HT1080 (cell line): ENCODE measurements at places on chromosomes 7 and 10. TPM values are rescaled to one million over a fixed set of nuclear protein-coding genes. Genes with fewer than 3 reads are reported as not detected.
A peak's percentile ranks its signal among the peaks of the same experiment; 100 is the strongest.

MSMB gene
- total RNA-seq: not detected in 2 replicates

LBX1 gene
- not detected in 2 replicates for total RNA-seq

POMZP3 gene
- total RNA-seq: 7.7 and 14.2 TPM in 2 replicates

UMAD1 gene
- 6.5 and 12.2 TPM in 2 replicates for total RNA-seq

- no peak for DNase-seq
Measured at GRCh38 chr10:130363051-130363450, 226.9 kb downstream of the GLRX3 start.

DNA sequence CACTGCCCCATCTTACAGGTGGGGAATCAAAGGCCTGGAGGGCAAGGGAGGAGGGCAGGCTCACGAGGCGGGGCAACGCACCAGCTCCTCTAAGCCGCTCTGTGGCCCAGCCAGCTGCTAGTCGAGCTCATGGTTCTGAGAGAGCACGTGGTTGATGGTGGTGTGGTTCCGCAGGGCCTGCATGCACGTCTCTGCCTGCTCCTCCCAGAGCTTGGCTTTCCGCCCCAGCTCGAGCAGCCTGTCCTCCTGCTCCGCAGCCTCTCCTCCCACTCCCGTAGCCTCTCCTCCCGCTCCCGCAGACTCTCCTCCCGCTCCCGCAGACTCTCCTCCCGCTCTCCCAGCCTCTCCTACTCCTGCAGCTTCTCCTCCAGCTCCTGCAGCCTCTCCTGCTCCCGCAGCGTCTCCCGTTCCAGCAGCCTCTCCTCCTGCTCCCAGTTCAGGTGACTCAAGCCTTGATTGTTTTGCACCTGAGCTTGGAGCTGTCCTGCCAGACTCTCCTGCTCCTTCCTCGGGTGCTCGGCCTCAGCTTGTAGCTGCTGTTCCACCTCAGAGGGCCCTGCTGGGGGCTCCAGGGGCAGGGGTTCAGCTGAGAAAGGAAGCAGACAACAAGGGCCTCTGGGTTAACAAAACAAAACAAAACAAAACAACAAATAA is 19.1 kb upstream of the MTPAP start:
- DNase-seq: no peak

DNA sequence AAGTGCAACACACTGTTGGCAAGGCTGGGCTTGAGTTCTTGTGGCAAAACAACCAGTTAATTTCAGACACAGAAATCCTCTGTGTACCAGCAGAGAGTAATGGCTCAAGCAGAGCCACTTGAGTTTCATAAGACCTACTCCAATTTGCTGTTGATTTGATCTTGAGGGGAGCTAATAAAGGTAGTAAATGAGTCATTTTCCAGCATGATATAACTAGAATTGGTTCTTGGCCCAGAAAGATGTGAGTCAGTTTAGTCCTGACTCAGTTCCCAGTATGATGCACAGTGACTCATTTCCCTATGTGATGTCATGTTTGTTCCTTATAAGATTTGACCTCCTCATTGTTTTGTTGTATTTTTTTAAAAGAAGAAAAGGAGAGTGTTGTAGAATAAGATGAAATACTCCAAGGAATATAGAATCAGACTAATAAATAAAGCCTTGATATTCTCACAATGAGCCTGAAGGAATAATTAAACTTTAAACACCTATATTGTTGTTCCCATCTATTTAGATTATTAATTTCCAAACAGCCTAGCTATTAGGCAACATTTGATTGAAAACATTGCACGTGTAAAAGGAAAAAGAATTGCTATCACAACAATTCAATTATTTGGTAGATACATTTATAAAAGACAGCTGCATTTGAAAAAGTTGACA is 186.2 kb downstream of the REEP3 start:
- peak; percentile 99 for DNase-seq

DNA sequence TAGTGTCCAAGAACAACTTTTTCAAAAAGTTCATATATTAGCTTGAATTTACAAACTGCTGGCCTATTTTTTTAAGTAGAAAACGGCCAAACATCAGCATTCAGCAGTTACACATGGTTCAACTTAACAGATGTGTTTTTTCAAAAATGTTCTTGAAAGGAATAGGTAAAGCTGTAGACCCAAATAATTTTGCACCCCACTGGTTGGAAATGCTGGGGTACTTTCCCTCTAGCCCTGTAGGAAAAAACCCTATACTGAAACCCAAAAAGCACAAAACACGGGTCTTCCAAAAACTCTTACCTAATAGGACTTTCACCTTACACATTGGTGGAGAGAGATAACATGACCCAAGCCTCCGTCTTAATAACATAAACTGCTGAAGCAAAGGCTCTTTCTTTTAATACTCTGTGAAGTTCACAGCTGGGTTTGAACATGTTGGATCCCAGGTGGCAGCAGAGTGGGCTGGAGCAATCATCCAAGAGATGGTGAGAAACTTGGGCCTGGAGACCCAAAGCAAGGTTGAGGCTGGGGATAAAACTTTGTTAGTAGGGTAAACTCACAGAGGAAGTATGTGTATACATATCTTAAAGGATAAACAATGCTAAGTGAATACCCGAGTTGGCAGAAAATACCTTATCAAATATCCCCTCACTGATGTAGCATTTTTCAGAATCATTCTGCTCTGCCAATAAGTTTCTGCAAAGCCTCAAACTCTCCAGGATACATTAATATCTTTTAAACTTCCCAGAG is 629 bp upstream of the DNAJC9 start:
- DNase-seq: peak; percentile 6

- no peak for DNase-seq
Measured at GRCh38 chr10:25966844-25967243, 32.8 kb downstream of the MYO3A start.

DNA sequence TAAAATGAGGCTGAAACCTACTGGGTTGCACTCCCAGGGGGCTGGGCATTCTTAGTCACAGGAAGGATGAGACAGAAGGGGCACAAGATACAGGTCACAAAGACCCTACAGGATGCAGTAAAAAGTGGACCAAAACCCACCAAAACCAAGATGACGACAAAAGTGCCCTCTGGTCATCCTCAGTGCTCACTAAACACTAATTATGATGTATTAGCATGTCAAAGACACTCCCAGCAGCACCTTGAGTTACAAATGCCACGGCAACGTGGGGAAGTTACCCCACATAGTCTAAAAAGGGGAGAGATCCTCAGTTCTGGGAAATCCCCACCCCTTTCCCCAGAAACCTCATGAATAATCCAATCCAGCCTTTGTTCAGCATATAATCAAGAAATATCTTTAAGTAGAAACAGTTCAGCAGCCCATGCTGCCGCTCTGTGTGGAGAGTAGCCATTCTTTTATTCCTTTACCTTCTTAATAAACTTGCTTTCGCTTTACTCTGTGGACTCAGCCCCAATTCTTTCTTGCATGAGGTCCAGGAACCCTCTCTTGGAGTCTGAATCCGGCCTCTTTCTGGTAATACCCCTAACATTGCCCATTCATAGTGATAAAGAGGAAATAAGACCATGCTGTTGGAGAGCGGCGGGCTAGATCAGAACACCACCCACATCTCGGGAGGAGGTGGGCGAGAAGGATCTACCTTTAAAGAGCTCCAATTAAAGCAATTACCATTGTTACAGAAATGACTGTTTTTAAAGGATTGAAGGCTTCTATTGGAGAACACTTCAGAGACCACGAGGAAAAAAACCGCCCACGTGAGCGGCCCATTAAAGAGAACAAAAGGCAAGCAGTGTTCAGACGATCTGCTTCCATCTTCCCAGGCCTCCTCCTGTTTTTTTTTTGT is 170.9 kb downstream of the USP6NL start:
- DNase-seq: no peak

GRCh38 chr7:54778696-54779540 is 19.9 kb upstream of the SEC61G start:
- peak; percentile 28 for DNase-seq

GRCh38 chr7:45146531-45147379 is 10.8 kb upstream of the RAMP3 start:
- no peak for DNase-seq

DNA sequence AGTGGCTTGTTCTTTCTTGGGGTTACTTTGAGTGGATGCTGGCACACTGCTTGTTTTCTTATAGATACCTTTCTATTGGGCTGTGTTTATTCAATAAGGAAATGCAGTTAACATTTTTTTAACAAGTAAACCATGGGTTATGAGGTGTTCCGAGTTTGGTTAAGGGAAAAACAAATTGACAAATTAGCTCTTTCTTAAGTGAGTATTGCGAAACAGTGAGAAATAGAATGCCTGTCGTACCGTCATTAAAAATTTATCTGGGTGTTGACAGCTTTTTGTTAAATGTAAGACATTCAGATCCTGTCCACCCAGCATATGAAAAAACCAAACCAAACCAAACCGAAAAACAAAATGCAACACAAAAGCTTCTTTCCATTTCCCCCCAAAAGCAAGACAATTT is 6.2 kb downstream of the CUX1 start:
- DNase-seq: no peak
